ENCODE measurements at places on chromosomes 12 and 14.
A peak's percentile ranks its signal among the peaks of the same experiment; 100 is the strongest.

GRCh38 chr12:100987552-100988521 lies 193.3 kb downstream of the ANO4 start:
- DNase-seq: peak; percentile 51

- DNase-seq: no peak
Observed at GRCh38 chr12:114562654-114563053, 121.3 kb downstream of the TBX3 start.

DNA sequence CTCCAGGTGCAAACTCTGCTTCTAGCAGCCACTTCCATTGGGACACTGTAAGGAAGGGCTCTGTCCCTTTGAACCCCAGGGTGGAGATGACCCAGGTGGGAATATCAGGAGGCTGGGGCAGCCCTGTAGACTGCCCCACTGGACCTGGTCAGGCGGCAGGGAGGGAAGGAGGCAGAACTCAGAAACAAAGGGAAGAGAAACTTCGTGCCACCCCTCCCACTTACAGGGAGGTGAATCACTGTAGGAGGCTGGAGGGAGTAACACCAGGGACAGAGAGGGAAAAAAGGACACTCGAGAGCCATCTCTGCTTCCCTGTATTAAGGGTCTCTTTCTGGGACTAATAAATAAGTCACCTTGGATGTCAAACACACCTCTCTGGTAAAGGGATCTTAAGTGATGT lies 37.4 kb downstream of the ISCA2 start:
- no peak for DNase-seq

DNA sequence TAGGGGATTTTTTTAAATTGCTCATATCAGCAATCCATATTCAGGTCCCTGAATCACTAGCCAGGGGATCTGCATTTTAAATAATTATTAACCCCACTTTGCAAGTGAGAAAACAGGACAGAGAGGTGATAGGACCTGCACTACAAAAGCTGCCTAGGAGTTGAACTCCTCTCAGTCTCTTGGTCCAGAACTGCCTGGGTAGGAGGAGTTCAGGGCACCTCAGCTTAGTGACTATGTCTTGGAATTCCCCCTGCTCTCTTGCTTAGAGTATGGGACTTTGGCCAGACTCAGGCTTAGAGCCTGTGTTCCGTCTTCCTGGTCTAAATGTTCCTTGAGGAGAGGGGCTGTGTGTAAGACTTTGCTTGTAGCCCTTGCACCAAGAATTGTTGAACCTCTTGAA lies 68.2 kb upstream of the WSCD2 start:
- DNase-seq: no peak

- no peak for DNase-seq
Observed at GRCh38 chr14:64212666-64213065, 81.5 kb downstream of the ESR2 start.
